Activated CD4-positive, alpha-beta T cell treated with anti-CD3 and anti-CD28 coated beads, Interleukin-2, amount 50 U/mL, for 24 hours (primary cell): ENCODE measurements at places on chromosomes 1 and 21.

GRCh38 chr1:240888039-240888786 is 276.3 kb upstream of the GREM2 start:
- DNase-seq = no peak

GRCh38 chr1:60825593-60825992 is 256.8 kb upstream of the NFIA start:
- no peak for DNase-seq

DNA sequence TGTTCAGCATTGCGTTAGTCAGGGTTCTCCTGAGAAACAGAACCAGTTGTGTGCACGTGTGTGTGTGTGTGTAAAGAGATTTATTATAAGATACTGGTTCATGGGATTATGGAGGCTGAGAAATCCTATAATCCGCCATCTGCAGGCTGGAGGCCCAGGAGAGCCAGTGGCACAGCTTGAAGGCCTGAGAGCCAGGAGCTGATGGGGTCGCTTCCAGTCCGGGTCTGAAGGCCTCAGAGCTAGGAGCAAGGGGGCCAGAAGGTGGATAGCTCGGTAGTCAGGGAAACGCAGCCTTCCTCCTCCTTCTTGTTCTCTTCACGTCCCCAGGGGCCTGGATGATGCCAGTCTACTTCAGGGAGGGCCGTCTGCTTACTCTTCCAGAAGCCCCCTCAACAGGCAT is 37.7 kb downstream of the FAAP20 start:
- no peak for DNase-seq

- DNase-seq = no peak
Observed at GRCh38 chr1:156172696-156173470, 19.5 kb downstream of the SEMA4A start.

DNA sequence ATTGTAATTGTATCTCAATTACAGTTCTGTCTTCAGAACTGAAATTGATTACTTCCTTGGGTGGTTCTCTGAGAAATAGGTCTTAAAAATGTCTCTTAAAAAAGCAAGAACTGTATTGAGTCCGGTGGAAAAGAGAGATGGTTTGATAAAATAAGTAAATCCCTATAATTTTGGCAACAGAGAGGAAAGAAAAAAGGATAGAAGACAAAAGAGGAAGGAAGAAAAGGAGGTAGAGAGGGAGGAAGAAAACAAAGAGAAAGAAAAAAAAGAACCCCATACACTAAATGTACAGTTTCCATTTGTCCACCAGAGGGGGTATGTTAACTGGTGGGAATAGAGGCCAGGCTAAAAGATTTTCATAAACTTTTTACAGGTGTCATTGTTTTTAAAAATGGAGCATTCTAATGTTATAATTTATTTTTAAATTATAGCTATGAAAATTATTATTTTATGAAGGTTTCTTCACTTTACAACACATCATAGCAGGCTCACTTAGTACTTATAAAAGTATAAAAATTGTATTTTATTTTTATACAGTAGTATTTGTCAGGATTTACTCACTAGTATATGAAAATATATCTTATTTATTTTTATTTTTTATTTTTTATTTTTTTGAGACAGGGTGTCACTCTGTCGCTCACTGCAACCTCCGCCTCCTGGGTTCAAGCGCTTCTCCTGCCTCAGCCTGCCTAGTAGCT is 2.1 kb upstream of the UBE2T start:
- no peak for DNase-seq

- DNase-seq = no peak
Observed at GRCh38 chr1:235597867-235598553, 51.6 kb downstream of the GNG4 start.

DNA sequence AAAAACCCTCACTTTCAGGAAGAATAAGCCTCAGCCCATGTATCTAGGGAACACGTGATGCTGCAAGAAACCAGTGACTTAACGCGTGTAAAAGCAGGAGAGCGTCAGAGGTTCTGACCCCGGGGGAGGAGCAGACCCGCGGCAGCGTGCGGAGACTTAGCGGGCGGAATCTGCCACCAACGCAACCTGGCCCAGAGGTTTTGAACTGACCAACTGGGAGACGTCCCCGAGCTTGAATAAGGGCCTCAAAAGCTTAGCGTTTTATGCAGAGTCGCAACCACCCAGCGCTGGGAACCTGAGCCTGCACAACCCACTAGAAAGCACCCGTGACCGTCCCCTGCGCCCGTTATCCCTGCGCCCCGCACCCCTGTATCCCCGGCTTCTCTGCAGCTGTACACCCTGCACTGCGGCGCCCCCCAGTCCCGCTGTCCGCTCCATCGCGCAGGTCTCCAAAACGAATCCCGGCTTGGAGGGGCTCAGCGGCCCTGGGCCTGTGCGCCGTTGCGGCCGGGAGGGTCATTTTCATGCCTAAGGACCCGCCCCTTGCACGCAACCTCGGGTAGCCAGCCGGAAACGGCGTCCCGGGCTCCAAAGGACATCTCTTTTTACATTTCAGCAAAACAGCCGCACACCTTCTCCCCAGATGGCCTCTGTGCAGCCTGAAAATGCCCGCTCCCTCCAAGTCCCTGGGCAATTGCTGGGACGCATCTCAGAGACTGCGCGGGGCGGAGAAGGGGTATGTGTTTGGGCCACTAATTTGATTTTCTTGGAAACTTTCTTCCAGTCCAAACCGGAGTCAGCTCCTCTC is 29.4 kb upstream of the TRIM17 start:
- peak; percentile 20 for DNase-seq

GRCh38 chr1:193185901-193186731 is at the start of gene B3GALT2:
B3GALT2 (minus strand) TSS chr1:193186613; CDS start chr1:193181562, 5,051 bp downstream.
- no peak for DNase-seq

GRCh38 chr1:151997284-151997570 is 3.6 kb upstream of the S100A10 start:
- no peak for DNase-seq

DNA sequence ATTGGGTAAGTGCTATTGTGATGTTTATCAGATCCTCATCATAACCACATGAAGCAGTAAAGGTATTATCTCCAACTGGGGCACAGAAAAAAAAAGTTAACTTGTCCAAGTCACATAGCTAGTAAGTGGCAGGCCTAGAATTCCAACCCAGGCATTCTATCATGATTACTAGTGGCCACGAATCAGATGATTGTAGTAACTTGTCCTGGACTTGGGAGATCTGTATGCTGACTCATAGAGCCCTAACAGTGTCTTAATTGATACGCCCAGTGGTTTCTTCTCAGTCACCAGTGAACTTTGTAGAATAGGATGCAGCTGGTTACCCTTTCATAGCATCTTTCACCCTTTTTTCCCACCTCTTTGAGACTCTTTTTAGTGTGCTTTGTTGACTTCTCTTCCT is 91.1 kb upstream of the UBE2U start:
- DNase-seq = no peak

DNA sequence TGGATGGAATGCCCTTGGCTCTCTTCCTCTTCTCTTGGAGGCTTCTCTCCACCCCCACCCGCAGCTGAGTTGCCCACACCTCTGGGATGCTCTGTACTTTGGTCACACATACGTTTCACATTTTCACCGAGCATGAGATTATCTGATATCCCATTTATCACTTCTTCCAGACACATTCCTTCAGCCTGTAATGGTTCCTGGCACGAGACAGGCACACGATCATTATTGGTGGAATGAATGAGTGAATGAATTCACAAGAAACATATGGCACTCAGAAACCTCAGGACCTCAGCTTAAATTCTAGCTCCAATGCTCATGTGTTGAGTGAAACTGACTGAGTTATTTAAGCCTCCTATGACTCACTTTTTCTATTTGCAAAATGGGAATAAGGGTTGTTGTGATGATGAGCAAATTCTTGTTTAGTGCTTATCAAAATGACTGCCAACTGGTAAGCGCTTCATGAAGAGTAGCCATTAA is 242.7 kb upstream of the JUN start:
- DNase-seq = no peak

DNA sequence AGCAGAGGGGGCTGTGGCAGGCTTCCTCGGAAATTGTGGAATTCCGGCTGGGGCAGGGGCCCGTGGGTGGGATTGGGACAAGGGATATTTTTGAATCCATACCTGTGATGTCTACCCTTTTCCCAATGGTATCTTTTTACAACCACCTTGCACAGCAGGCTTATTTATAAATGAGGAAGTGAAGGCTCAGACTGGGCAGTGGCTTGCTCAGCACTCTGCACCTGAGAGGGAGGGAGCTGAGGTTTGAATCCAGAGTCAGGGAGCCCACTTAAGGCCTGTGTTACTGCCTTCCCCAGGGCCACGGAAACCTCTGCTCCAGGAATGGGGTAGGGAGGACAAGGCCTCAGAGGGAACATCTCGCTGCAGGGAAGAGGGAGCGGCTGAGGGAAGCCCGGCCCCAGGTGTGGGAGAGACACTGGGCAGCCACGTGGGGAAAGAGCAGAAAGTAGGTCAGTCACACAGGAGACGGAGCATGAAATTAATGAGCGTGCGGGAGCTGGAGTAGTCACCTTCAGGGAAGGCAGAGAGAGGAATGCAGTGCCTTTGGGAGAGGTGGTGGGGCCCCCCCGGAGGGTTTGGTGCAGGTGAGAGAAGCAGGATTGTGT is 35.4 kb upstream of the SCMH1 start:
- no peak for DNase-seq

GRCh38 chr1:43435146-43436145 is 18.3 kb downstream of the HYI start:
- no peak for DNase-seq

DNA sequence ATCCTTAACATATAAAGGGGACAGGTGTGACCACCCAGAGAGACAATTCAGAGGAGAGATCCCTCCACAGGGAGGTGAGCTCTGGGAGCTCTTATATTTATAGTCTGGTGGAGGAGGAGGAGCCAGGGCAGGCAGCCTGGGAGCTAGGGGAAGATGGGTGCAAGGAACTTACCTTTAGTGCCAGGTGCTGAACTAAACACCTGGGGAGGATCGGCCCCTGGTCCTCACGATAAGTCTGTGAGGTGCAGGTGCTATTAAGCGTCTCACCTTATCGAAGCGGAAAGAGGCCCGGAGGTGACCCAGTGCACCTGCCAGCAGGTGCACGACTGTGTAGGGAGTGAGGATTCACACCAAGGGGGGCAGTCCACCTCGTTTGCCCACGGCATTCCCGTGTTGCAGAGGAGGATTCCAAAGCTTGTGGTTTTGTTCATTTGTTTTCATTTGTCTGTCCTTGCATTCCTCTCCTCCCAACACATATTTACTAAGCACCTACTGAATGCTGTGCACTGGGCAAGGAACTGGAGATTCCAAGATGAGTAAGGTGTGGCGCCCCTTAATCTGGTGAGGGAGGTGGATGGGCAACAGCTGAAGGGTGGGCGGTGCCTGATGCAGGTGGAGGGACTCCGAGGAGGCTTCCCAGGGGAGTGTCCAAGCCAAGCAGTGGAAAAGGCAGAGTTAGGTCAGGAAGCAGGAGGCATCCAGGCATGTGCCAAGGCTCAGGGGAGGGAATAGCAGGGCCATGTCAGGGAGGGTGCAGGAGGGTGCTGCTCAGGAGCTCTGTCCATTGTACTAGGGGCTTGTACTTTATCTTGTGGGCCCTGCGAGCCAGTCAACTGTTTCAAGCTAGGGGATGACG is 11.5 kb downstream of the ARHGEF10L start:
- DNase-seq = no peak

DNA sequence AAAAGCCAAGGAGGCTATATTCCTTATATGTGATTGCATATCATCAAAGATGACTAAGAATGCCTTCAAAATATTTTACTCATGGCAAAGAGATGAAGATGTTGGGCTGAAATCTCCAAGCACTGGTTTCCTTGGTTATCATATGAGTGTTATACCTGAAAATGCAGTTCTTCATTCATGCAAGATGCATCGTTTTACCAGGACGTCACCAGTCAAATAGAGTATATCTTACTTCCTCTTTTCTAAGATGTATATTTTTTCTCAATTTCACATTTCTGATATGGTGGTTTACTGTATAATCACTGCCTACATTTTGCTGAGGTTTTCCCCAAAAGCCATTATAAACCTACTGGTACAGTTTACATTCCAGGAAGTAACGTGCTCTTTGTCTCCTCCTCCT is 1085.7 kb downstream of the NCAM2 start:
- no peak for DNase-seq

DNA sequence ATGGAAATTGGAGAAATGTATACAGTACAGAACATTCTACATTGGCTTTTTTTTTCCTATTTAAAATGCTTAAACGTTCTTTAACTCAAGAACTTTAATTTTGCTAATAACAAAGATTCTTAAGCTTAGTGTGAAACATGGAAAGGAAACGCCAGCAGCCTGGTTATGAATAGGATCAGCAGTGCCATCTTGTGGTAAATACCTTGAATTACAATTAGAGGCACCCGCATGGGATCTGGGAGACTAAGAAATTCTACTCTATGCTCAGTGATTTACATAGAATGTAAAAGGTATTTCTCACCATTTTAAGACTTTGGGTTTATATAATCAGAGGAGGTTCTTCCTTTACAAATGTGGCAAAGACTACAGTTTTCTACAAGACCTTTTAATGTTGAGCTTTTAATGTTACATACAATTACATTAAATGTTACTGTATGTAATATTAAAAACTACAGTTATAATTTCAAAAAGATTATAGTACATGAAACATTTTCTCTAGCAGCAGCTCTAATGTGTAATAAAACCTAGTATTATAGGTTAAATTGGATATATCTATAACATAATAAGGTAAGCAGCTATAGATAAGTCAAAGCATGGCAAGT is 32.1 kb upstream of the APOBEC4 start:
- DNase-seq = peak; percentile 19
